Kidney (tissue), 22 donors: ENCODE measurements at places on chromosomes 7 and 10. TPM values are rescaled to one million over a fixed set of nuclear protein-coding genes. Genes with fewer than 3 reads are reported as not detected.
A peak's percentile ranks its signal among the peaks of the same experiment; 100 is the strongest.

GSAP gene
- 29.4 TPM for total RNA-seq

SEMA4G gene
- total RNA-seq: 6.1 TPM

MUC12 gene
- 3.8 TPM for total RNA-seq

NPC1L1 gene
- 0.88 TPM for total RNA-seq

DNA sequence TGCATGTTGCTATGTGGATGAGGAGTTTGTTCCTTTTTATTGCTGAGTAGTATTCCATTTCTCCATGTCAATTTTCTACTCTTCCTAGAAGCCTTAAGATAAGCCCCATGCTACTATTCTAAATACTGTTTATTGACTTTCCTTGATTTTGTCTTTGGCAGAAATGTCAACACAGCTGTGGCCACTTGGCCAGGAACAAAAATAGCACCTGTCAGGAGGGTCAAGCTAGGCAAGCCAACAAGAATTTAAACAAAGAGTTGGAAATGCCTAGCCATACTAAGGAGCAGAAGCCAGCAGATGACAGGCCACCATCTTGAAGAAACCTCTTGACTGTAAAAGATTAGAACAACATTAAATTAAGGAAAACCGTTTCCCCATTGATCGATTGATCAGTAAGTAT lies 34.7 kb downstream of the JAZF1 start:
- H3K27me3 ChIP-seq: no peaks in the 10 kb centered on the region
- no peaks in the 10 kb centered on the region for H3K36me3 ChIP-seq
- H3K4me3 ChIP-seq: no peak overlapping the region
- DNase-seq: no peak
- no peaks in the 10 kb centered on the region for H3K4me1 ChIP-seq

- no peaks in the 10 kb centered on the region for H3K36me3 ChIP-seq
- no peak overlapping the region for H3K27ac ChIP-seq
- H3K4me1 ChIP-seq: no peaks in the 10 kb centered on the region
- no peak overlapping the region for H3K4me3 ChIP-seq
Observed at GRCh38 chr10:117924820-117925219, 121.9 kb downstream of the RAB11FIP2 start.

DNA sequence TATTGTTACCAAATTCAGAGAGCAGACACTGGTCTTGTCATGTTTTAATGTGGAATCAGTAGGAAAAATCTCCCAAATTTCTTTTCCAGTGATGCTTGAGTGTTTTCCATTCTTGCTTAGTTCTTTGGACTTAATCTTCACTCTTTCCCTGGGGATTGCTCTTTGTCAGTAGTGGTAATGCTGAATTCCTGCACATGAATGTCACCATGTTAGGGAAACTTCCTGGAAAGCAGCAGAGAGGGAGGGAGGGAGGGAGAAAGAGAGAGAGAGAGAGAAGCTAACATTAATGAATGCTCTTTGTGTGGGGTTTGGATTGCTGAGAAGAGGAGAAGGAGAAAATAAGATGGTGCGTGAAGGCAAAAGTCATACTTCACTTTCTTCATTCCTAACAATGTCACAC lies 295.3 kb upstream of the COBL start:
- no peaks in the 10 kb centered on the region for H3K4me1 ChIP-seq
- H3K27ac ChIP-seq: no peak overlapping the region
- H3K4me3 ChIP-seq: no peak overlapping the region
- no peaks in the 10 kb centered on the region for H3K36me3 ChIP-seq

DNA sequence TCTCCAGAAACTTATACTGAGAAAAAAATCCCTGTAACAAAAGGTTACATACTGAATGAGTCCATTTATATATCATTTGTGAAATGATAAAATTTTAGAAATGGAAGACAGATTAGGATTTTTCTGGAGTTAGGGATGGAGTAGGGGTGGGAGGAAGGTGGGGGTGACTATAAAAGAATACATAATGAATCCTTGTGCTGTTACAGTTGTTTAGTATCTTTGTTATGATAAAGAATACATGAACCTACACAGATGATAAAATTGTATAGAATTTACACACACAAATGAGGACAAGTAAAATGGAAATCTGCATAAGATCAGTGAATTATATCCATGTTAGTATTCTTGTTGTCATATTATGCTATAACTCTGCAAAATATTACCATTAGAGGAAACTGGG lies 41.7 kb upstream of the CCSER2 start:
- no peak overlapping the region for H3K27ac ChIP-seq
- no peaks in the 10 kb centered on the region for H3K4me1 ChIP-seq
- no peak overlapping the region for H3K4me3 ChIP-seq
- no peaks in the 10 kb centered on the region for H3K27me3 ChIP-seq

DNA sequence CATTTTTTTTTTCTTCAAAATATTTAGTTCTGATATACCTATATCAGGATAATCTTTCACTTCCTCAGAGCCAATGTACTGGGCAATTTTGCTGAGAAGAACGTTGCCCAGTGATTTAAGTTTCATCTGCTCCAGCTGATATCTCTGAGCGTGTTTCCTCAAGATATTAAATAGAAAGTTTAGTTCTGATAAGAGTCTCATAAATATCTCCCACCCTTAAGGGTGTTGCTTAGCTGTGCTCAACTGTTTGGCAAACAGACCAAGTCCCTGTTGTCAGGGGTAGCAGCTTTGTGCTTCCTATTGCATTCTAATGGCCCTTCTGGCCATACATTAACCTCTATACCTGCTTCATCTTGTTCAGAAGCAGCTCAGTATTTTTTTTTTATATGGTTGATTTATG lies 84.7 kb upstream of the GPR141 start:
- no peak overlapping the region for H3K27ac ChIP-seq
- peak; percentile 1 for DNase-seq
- H3K4me3 ChIP-seq: no peak overlapping the region
- H3K36me3 ChIP-seq: no peaks in the 10 kb centered on the region
- no peaks in the 10 kb centered on the region for H3K4me1 ChIP-seq
- no peaks in the 10 kb centered on the region for H3K27me3 ChIP-seq

DNA sequence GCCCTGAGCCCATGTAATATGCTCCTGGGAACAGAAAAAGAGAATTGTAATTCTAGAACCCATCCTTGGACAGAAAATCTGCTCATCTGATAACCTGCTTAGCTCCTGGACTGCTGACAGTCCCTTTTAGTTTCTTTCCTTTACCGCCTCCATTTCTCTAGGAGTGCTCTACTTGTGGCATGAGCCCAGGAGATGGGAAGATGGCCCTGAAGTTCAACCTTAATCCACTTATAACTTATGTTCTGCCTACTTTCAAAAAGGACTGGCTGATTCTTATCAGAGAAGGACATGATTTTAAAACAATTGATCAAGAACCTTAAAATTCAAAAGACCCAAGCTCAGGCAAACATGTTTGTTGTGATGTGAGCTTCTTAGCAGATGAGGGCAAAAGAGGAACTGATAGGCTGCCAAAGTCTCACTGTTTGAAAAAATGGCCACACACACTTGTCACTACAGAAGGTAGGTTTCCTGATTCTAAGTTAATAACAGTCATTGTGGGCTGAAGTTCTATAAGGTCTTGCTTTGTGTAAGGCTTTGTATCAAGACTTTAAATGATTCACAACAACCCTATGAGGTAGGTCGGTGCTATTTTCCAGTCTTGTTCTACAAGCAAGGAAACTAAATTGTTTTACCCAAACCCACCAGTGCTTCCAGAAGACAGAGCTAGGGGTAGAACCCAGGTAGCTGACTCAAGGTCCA lies 94.3 kb upstream of the AFAP1L2 start:
- H3K4me1 ChIP-seq: no peaks in the 10 kb centered on the region
- no peak overlapping the region for H3K4me3 ChIP-seq
- H3K27me3 ChIP-seq: no peaks in the 10 kb centered on the region
- peaks cover 4% of the 10 kb centered on the region for H3K36me3 ChIP-seq
- DNase-seq: no peak
